ENCODE measurements at places on chromosomes 3 and 15. TPM values are rescaled to one million over a fixed set of nuclear protein-coding genes. Genes with fewer than 3 reads are reported as not detected.

The KCNAB1 gene
- polyA plus RNA-seq = 0.14 TPM

The FANCD2OS gene
- polyA plus RNA-seq = not detected

The SLC12A1 gene
- polyA plus RNA-seq = not detected

- no peaks in the 10 kb centered on the region for H3K36me3 ChIP-seq
- H3K4me3 ChIP-seq = peak within 1 kb of the TSS; percentile 85
- H3K27ac ChIP-seq = peak within 1 kb of the TSS; percentile 80
- DNase-seq = no peak
These were observed at the start of gene SPRED1 for GRCh38 chr15:38252481-38253350. Gene SPRED1 (plus strand): TSS chr15:38252836. CDS start chr15:38253186, 350 bp downstream.

DNA sequence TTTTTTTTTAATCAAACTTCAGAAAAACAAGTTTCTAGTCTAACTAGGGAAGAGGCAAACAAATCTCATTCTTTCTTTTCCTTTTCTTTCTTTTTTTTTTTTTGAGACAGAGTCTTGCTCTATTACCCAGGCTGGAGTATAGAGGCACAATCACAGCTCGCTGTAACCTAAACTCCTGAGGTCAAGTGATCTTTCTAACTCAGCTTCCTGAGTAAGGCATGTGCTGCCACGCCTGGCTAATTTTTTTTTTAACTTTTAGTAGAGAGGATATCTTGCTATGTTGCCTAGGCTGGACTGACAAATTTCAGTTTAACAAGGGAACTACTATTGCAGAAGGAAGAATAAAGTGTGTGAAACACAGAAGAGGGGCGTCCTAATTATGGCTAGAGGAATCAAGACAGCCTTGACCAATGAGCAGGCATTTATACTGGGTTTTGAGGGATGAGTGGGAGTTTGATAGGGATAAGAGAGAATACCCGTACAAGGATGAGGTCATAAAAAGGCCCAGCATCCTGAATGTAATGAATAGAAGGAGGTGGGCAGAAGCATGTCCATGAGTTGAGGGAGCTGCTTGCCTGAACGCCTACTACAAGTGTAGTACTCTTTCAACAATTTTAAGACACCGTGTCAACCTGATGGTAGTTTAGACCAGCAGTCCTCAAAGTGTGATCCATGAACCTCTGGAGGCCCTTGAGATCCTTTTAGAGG, 6.7 kb upstream of the ZFAND6 start:
- H3K27ac ChIP-seq = no peak overlapping the region
- H3K4me3 ChIP-seq = no peak overlapping the region
- H3K4me1 ChIP-seq = peaks cover 6% of the 10 kb centered on the region
- no peaks in the 10 kb centered on the region for H3K36me3 ChIP-seq
- DNase-seq = no peak

DNA sequence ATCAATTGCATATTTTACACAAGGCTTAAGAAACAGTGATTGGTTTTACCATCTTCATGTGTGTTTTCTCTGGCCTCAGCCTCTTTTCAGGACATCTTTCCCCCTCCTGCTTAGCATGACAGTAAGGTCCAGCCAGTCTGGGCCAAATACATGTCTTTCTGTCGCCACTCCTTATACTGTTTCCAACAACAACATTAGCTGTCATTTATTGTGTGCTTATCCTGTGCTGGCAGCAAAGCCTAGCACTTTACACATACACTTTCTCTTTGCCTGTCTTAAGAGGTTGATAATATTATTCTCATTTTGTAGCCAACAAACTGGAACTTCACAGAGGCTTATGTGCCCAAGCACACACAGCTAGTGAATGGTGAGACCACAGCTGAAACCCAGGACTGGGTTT, 37.8 kb downstream of the B3GALNT1 start:
- no peak for DNase-seq
- H3K36me3 ChIP-seq = peaks cover 4% of the 10 kb centered on the region
- H3K27me3 ChIP-seq = no peaks in the 10 kb centered on the region
- no peak overlapping the region for H3K27ac ChIP-seq
- peaks cover 37% of the 10 kb centered on the region for H3K4me1 ChIP-seq

- H3K27me3 ChIP-seq = no peaks in the 10 kb centered on the region
- peak; percentile 63 for DNase-seq
- H3K36me3 ChIP-seq = no peaks in the 10 kb centered on the region
These were observed 23.9 kb upstream of the SLTM start for GRCh38 chr15:58957101-58957973.

DNA sequence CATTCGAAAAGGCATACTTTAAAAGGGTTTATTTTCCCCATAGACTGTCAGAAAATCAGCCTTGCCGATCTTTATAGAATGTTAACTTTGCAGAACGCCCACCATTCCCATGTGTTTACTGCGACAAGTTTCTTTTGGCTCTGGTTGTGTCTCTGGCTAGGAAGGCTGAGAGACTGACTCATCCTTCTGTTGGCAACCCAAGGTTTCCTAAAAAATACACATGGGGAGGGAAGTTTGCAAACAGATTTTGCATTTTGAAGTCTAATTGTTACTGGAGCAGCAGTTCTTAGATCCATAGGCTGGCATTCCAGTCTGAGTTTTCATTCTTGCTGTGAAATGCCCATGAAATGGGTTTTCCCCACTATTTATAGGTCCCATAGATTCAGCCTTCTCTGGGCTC, 37.9 kb upstream of the MINAR1 start:
- H3K36me3 ChIP-seq = no peaks in the 10 kb centered on the region
- H3K27me3 ChIP-seq = no peaks in the 10 kb centered on the region
- H3K4me3 ChIP-seq = no peak overlapping the region

GRCh38 chr3:147900851-147901250, 491.7 kb downstream of the ZIC1 start:
- H3K36me3 ChIP-seq = no peaks in the 10 kb centered on the region
- H3K4me1 ChIP-seq = no peaks in the 10 kb centered on the region
- no peaks in the 10 kb centered on the region for H3K27me3 ChIP-seq
- H3K4me3 ChIP-seq = no peak overlapping the region
- DNase-seq = no peak
- no peak overlapping the region for H3K27ac ChIP-seq

DNA sequence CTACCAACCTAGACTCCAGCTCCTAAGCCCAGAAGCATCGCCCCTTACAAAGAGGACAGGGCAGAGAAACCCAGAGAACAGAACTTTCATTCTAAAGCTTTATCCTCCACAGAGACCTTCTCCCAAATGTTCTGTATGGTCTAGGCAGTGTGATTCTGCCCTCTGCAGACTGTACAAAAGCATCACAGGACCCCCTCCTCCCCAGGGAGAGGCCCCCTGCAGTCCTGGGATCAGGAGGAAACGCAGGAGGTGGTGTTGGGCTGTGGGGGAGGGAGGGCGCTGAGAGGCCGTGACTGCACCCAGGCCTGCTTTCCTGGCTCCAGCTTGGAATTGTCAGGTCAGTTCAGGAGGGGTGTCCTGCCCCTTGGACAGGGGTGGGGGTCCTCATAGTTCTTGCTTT, 101.3 kb downstream of the DGKG start:
- peaks cover under 1% of the 10 kb centered on the region for H3K4me1 ChIP-seq
- H3K36me3 ChIP-seq = peaks cover 97% of the 10 kb centered on the region
- H3K27ac ChIP-seq = no peak overlapping the region
- DNase-seq = no peak
- H3K4me3 ChIP-seq = no peak overlapping the region

GRCh38 chr15:70717237-70717793, 46.0 kb downstream of the UACA start:
- no peaks in the 10 kb centered on the region for H3K36me3 ChIP-seq
- no peak overlapping the region for H3K27ac ChIP-seq
- H3K4me3 ChIP-seq = no peak overlapping the region
- no peaks in the 10 kb centered on the region for H3K4me1 ChIP-seq
- no peak for DNase-seq

DNA sequence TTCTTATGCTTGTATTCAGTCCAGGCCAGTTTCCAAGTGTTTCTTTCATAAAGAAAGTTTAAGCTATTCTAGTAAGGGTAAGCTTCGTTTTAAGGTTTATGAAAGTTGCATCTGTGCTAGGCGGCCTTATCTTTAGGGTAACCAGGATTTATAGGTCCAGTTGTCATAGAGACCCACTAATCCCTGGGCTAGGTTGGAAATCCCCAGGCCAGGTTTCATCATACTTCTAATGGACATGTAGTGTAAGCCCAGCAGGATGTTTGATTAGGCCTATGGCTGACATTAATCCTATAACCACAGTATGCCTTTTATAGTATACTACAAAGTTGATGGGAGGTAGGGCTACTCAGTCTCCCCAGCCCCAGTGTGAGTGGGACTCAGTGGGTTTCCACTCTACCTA, 312.4 kb downstream of the CACNA2D3 start:
- no peaks in the 10 kb centered on the region for H3K4me1 ChIP-seq
- no peak for DNase-seq
- H3K27me3 ChIP-seq = no peaks in the 10 kb centered on the region
- H3K27ac ChIP-seq = no peak overlapping the region
- no peaks in the 10 kb centered on the region for H3K36me3 ChIP-seq
- no peak overlapping the region for H3K4me3 ChIP-seq

GRCh38 chr3:138400651-138401070, 33.8 kb upstream of the ESYT3 start:
- DNase-seq = no peak
- H3K27ac ChIP-seq = no peak overlapping the region
- H3K36me3 ChIP-seq = no peaks in the 10 kb centered on the region
- no peaks in the 10 kb centered on the region for H3K27me3 ChIP-seq

DNA sequence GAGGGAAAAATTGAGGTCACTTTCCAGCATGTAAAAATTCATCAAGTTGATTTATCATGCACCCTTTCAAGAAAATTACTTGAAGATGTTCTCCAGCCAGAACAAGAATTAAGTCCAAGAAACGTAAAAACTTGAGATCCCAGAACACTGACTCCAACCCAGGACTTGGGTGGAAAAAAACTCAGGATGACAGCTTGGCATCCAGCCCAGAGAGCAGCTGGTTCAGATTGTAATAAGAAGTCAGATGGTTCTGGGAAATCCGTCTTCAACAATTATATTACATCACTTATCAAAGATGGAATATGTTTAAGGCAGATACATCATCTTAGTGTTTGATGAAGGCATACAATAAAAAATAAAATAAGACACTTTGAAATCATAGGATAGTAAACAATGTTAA, 23.0 kb upstream of the DNAJC13 start:
- H3K4me3 ChIP-seq = no peak overlapping the region
- H3K4me1 ChIP-seq = no peaks in the 10 kb centered on the region
- no peaks in the 10 kb centered on the region for H3K27me3 ChIP-seq
- no peak overlapping the region for H3K27ac ChIP-seq

DNA sequence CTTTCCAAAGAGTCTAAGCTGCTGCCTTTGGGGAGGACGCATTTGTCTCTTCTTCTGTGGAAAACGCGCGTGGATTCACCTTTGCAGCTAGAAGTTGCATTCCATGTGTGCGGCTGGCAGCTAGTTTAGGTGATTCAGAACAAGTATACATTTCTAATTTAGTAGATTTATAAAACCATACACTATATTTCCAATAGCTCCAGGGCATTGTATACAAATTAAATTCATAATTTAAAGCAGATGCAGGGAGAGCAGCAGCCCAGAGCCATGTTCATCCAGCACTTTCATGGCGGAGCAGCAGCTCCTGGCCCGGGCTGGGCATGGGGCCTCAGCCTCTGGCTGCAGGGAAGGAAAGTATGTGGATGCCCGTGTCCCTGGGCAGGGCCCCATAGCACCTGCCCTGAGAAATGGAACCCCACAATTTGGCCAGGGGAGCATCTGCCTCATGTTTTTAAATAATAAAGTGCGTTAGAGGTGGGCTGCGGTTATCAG, 42.8 kb upstream of the SEC22A start:
- DNase-seq = no peak
- no peak overlapping the region for H3K27ac ChIP-seq
- H3K27me3 ChIP-seq = no peaks in the 10 kb centered on the region

- H3K27me3 ChIP-seq = peaks cover 87% of the 10 kb centered on the region
- H3K27ac ChIP-seq = no peak overlapping the region
- H3K4me1 ChIP-seq = peaks cover 29% of the 10 kb centered on the region
- H3K36me3 ChIP-seq = no peaks in the 10 kb centered on the region
These were observed 2.5 kb upstream of the EOMES start for GRCh38 chr3:27724459-27725197.

GRCh38 chr3:174857301-174857700, 1.8 kb upstream of the NAALADL2 start:
- H3K36me3 ChIP-seq = no peaks in the 10 kb centered on the region
- H3K27ac ChIP-seq = no peak overlapping the region
- H3K4me3 ChIP-seq = no peak overlapping the region
- H3K4me1 ChIP-seq = no peaks in the 10 kb centered on the region
- DNase-seq = no peak
- H3K27me3 ChIP-seq = no peaks in the 10 kb centered on the region

DNA sequence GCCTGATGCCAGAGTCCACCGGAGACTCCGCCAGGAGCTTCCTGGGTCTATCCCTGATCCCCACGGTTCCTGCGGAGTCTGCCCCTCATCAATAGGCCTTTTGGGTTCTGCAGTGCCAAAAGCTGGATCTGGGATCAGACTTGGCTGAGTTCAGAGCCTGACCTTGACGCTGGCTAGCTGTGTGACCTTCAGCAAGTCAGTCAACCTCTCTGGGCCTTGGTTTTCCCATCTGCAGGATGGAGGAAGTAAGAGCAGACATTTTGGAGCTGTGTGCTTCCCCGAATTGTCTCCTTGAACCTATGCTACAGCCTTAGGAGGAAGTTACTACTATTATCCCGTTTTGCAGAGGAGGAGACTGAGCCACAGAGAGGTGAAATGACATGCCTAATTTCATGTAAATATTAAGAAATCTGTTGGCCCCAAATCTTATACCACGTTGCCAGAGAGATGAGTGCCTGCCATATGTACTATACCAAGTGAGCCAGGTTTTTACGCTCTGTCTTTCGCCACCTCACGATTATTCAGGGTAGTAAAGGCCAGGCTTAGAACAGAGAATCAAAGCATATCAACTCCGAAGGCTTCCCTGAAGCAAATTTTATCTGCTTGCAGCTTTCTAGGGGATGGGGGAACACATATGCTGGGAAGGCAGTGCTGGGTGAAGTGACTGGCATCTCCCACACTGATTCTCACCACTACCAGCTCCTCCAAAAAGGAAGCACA, 112.5 kb downstream of the SRGAP3 start:
- no peaks in the 10 kb centered on the region for H3K27me3 ChIP-seq
- H3K36me3 ChIP-seq = no peaks in the 10 kb centered on the region
- no peak for DNase-seq
- H3K4me1 ChIP-seq = peaks cover 6% of the 10 kb centered on the region

- H3K36me3 ChIP-seq = peaks cover 90% of the 10 kb centered on the region
- H3K4me3 ChIP-seq = no peak overlapping the region
- H3K27me3 ChIP-seq = no peaks in the 10 kb centered on the region
These were observed 25.0 kb downstream of the ACP3 start for GRCh38 chr3:132342183-132342582.

DNA sequence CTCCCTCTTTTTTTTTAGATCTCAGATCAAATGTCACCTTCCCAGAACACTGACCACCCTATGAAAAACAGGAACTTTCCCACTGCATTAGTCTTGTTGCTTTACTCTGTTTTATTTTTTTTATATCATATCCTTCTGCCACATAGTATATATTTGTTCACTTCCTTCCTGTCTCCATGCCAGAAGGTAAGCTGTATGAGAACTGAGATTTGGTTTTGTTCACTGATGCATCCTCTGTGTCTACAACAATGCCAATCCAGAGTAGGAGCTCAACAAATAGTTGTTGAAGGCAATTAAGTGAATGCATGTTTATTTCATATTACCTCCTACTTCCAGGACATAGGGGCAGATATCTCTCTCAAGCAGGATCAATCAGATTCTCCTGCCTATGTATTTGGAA, 114.4 kb downstream of the TPRG1 start:
- no peaks in the 10 kb centered on the region for H3K36me3 ChIP-seq
- no peaks in the 10 kb centered on the region for H3K4me1 ChIP-seq
- no peaks in the 10 kb centered on the region for H3K27me3 ChIP-seq
- H3K27ac ChIP-seq = no peak overlapping the region
- H3K4me3 ChIP-seq = no peak overlapping the region

GRCh38 chr15:68704496-68705021, 116.1 kb downstream of the ANP32A start:
- DNase-seq = no peak
- H3K27me3 ChIP-seq = no peaks in the 10 kb centered on the region
- H3K4me3 ChIP-seq = no peak overlapping the region

All from CD14-positive monocyte (primary cell).